ENCODE measurements at places on chromosomes 1 and 21.

DNA sequence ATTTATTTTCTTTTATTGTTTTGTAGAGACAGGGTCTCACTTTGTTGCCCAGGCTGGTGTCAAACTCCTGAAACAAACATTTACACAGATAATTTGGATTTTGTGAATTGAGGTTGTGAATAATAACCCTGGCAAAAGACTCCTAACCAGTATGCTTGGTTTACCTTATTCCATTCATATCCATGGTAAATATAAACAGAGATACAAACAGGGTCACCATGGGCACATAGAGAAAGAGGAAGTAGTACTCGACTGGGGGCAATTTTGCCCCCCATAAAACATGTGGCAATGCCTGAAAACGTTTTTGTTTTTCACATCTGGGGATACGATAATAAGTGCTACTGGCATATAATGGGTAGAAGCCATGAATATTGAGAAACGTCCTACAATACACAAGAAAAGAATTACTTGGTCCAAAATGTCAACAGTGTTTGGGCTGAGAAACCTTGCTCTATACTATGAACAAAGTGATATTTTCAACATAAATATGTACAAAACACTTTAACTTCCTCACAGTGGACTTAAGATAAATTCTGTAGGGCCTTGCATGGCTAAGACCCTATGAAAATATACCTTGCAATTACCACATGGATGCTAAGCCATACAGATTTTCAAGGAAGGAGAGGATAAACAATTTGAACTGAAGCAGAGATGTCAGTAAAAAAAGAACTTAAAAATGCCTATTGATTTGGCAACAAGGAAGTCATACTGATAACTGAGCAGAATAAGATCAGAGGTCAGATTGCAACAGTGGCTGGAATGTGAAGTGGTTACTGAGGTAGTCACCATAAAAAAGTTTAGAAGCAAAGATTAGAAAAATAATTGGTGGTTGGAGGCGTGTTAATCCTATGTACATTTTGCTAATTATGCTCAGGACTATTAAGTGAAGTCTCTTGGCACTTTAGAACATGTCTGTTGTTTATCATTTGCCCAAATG, 27.4 kb upstream of the ASPM start:
- DNase-seq: no peak
- no peaks in the 10 kb centered on the region for H3K27me3 ChIP-seq
- H3K27ac ChIP-seq: no peak overlapping the region
- no peaks in the 10 kb centered on the region for H3K4me1 ChIP-seq

- no peaks in the 10 kb centered on the region for H3K4me1 ChIP-seq
- DNase-seq: no peak
- H3K36me3 ChIP-seq: no peaks in the 10 kb centered on the region
- H3K4me3 ChIP-seq: no peak overlapping the region
- H3K27ac ChIP-seq: no peak overlapping the region
Observed at GRCh38 chr21:33817663-33818451, 97.7 kb downstream of the ATP5PO start.

DNA sequence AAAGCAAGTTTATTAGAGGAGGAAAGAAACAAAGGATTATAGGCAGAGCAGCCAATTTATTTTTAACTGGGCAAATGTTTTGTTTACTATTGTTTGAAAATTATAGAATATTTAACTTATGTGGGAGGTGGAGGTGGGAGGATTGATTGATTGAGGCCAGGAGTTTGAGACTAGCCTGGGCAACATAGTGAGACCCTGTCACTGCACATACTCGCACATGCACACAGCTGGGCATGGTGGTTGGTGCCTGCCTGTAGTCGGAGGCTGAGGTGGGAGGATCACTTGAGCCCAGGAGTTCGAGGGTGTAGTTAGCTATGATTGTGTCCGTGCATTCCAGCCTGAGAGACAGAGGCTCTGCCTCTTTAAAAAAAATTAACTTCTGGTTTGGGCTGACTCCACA, 6.7 kb downstream of the MAN1A2 start:
- H3K4me1 ChIP-seq: peaks cover 70% of the 10 kb centered on the region
- H3K27me3 ChIP-seq: no peaks in the 10 kb centered on the region
- peaks cover 6% of the 10 kb centered on the region for H3K36me3 ChIP-seq
- no peak overlapping the region for H3K4me3 ChIP-seq
- no peak for DNase-seq
- no peak overlapping the region for H3K27ac ChIP-seq

GRCh38 chr1:35287807-35288640, 19.5 kb downstream of the ZMYM4 start:
- H3K4me1 ChIP-seq: peaks cover 40% of the 10 kb centered on the region
- no peaks in the 10 kb centered on the region for H3K27me3 ChIP-seq

- H3K27me3 ChIP-seq: peaks cover 31% of the 10 kb centered on the region
- H3K4me1 ChIP-seq: peaks cover 3% of the 10 kb centered on the region
- no peak overlapping the region for H3K27ac ChIP-seq
- no peak for DNase-seq
- no peak overlapping the region for H3K4me3 ChIP-seq
Observed at GRCh38 chr1:29655945-29656850, 419.9 kb downstream of the PTPRU start.

- no peaks in the 10 kb centered on the region for H3K36me3 ChIP-seq
- no peak for DNase-seq
- no peaks in the 10 kb centered on the region for H3K27me3 ChIP-seq
- peaks cover 86% of the 10 kb centered on the region for H3K4me1 ChIP-seq
- no peak overlapping the region for H3K4me3 ChIP-seq
- peak overlapping the region; percentile 54 for H3K27ac ChIP-seq
Observed at GRCh38 chr1:26728645-26729044, 32.8 kb downstream of the ARID1A start.

DNA sequence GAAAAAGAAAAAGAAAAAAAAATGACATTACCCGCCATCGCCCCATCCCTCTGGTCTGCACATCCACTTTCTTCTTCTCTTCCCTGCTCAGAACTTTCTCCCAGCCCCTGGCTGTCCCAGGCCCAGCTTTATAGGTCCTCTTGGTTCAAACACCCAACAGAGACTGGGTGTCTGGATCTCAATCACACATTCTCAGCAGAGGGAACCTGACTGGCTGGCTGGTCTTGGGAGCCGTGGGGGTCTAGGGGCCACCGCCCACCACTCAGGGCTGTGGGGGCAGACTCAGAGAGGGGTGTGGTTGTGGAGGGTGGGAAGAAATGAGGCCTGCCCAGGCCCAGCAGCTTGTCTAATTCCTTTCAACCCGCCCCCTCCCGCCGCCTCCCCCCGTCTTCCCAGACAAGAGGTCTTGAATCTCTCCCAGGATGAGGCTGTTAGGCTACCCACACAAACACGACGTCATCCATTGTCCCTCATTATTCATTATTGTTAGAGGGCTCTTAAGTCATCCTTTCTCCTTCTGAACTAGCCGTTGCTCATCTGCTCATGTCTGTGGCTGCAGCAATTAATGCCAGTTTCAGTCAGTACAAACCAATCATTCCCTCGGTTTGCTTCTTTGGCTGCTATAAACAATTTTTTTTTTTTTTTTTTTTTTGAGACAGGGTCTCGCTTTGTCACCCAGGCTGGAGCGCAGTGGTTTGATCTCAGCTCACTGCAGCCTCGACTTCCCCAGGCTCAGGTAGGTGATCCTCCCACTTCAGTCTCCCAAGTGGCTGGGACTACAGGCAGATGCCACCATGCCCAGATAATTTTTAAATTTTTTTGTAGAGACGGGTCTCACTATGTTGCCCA, 40.6 kb upstream of the CLIC4 start:
- no peaks in the 10 kb centered on the region for H3K36me3 ChIP-seq
- no peak for DNase-seq
- H3K4me1 ChIP-seq: peaks cover 9% of the 10 kb centered on the region
- no peak overlapping the region for H3K4me3 ChIP-seq
- H3K27me3 ChIP-seq: no peaks in the 10 kb centered on the region

- DNase-seq: peak; percentile 34
- H3K27me3 ChIP-seq: no peaks in the 10 kb centered on the region
- H3K4me3 ChIP-seq: peak overlapping the region; percentile 89
- peak overlapping the region; percentile 97 for H3K27ac ChIP-seq
Observed at GRCh38 chr1:161013488-161014230, 7.3 kb downstream of the F11R start.

DNA sequence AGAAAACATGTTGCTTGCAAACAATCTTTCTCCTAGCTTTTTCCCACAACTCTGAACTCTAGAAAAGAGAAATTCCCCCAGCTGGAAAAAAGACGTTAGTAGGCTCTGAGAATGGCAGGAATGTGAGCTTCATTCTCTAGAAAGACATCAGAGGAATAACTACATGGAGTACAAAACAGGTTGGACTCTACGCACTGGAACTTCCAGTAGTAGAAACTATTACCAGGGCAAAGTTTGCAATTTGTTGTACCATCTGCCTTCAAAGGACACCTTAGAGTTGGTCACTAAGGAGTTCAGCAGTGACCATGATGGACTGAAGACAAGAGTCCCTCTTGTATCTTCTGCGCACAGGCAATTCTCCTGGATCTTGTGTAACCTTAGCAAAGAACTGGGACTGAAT, 60.9 kb downstream of the SLC35D1 start:
- no peak overlapping the region for H3K4me3 ChIP-seq
- no peaks in the 10 kb centered on the region for H3K36me3 ChIP-seq
- no peak overlapping the region for H3K27ac ChIP-seq
- no peaks in the 10 kb centered on the region for H3K27me3 ChIP-seq

GRCh38 chr1:26851106-26851684, 11.8 kb upstream of the SFN start:
- H3K36me3 ChIP-seq: no peaks in the 10 kb centered on the region
- no peaks in the 10 kb centered on the region for H3K27me3 ChIP-seq
- H3K27ac ChIP-seq: no peak overlapping the region
- no peak for DNase-seq
- no peaks in the 10 kb centered on the region for H3K4me1 ChIP-seq
- H3K4me3 ChIP-seq: no peak overlapping the region

- H3K4me3 ChIP-seq: no peak overlapping the region
- DNase-seq: no peak
- H3K27me3 ChIP-seq: no peaks in the 10 kb centered on the region
Observed at GRCh38 chr1:110285316-110285715, 53.9 kb upstream of the RBM15 start.

GRCh38 chr1:25232866-25233784, 823 bp upstream of the SYF2 start:
- H3K27ac ChIP-seq: no peak overlapping the region
- H3K27me3 ChIP-seq: no peaks in the 10 kb centered on the region
- peak; percentile 55 for DNase-seq
- peaks cover 54% of the 10 kb centered on the region for H3K4me1 ChIP-seq
- H3K36me3 ChIP-seq: peaks cover 1% of the 10 kb centered on the region

All from naive thymus-derived CD8-positive, alpha-beta T cell (primary cell).